ENCODE measurements at places on chromosomes 16 and 17. TPM values are rescaled to one million over a fixed set of nuclear protein-coding genes. Genes with fewer than 3 reads are reported as not detected.

GRCh38 chr16:64925166-64925565, 196.7 kb downstream of the CDH11 start:
- DNase-seq, result no peak

DNA sequence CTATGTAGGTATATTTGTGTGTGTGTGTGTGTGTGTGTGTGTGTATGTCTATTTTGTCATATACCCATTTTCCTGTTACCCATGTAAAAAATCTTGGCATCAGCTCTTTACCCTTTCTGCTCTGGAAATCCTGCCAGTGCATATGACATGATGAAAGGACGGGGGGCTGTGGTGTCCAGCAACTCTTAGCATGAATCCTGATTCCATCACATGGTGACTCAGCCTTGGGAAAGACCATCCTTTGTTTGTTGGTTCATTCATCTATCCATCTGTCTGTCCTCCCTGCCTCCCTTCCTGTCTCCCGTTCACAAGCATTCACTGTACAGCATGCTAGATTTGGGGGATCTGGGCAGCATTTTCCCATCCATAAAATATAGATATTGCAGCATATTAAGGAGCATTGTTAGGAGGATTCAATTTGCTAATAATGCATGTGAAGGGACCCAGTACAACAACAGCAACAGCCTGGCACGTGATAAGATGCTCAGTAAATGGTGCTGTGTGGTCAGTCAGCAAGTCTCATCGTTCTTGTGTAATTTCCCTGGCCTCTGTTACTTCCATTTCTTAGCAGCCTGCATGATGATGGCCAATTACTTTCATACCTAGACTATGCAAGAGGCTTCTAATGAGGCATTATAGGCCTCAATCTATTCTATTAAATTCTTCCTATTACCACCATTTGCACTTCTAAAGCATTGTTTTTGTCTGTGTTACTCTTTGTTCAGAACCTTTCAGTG, 191.0 kb downstream of the PRKCA start:
- no peak for DNase-seq

HAS3 gene
- 0.57 TPM for total RNA-seq

- no peak for DNase-seq
Observed at GRCh38 chr16:52512297-52512987, 34.5 kb downstream of the TOX3 start.

GRCh38 chr16:86725401-86725800, 147.1 kb downstream of the FOXL1 start:
- DNase-seq, result no peak

DNA sequence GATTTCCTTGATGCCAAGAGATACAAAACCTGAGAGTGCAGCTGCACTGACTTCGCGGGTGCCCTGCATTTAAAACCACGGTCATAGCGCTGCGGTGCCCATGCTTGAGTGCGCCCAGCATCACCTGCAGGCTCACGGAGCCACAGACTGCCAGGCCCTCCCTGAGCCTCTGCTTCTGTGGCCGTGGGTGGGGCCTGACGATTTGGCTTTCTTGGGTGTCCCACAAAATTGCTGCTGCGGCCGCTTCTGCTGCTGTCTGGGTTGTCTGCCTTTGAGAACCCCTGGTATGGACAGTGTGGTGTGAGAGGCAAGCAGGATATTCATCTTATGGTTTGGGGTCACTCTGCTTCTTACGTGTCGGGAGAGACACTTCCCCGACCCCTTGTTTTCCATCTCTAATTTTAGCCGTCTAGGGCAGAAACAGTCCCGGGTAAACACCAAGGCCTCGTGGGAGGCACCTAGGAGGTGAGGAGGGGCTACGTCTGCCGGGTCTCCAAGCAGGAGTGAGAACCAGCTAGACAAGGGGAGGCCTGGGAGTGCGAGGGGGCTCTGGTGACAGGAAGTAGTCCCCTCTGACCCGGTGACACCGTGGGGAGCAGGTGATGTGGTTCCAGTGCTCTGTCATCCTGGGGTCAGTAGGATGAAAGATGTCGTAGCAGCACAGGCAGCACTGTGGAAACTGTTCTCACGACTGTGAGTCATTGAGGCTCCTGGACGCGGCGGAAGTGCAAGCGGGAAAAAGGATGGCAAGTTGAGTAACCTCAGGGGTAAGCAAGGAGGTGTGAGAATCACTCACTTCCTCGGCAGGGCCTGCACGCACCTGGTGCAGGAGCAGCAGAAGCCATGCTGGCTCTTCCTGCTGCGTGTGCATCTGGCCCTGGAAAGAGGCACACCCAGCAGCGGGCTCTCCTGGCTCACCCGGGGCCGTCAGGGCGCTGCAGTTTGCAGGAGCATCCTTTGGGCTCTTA, 176.3 kb downstream of the RPTOR start:
- DNase-seq, result no peak

GRCh38 chr17:32943647-32944191, 15.8 kb downstream of the TMEM98 start:
- DNase-seq, result no peak

DNA sequence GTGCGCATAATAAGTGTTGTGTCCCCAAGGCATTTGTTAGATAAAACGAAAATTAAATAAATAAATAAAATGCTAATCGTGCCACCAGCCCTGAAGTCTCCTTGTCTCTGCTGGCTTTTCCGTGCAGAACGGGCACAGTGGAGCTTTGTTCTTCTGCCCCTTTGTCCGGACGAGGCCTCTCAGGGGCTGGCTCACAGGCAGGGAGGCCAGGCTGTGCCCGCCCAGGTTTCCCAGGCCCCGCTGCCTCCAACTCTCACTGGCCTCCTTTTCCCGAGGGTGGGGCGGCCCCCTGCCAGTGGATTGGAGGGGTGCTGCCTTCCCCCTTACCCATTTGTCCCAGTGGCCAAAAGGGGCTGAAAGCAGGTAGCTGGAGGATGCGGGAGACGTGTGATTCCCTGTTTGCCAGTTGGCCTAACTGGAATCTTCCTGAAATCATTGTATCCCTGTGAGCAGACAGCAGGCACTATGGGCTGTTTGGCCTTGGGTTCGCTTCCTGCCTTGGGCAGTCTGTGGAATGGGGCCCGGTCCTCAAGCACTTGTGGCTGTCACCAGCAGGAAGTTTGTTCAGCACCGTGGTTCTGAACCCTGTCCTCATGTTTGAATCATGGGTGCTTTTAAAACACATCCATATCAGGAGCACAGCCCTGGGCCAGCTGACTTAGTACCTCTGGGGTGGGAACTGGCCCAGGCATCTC, 64.4 kb downstream of the KSR1 start:
- DNase-seq, result no peak

DNA sequence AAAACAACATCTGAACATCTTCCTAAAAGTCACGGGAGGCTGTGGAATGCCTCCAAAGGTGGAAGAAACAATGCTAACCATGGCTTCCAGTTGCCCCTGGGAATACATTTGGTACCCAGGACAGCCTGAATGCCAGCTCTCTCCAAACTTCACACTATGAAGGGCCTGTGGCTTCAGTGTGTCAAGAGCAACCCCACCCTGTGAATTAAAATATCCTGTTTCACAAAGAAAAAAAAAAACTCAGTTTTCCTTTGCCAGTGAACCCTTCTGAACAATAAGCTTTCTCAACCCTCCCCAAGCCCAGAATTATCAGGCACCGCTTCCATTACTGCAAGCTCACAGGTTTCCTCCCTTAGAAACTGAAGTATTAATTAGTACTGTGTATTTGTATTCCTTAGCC, 69.8 kb downstream of the SLC39A11 start:
- DNase-seq, result no peak

MLST8 gene
- 34.8 TPM for total RNA-seq

DNA sequence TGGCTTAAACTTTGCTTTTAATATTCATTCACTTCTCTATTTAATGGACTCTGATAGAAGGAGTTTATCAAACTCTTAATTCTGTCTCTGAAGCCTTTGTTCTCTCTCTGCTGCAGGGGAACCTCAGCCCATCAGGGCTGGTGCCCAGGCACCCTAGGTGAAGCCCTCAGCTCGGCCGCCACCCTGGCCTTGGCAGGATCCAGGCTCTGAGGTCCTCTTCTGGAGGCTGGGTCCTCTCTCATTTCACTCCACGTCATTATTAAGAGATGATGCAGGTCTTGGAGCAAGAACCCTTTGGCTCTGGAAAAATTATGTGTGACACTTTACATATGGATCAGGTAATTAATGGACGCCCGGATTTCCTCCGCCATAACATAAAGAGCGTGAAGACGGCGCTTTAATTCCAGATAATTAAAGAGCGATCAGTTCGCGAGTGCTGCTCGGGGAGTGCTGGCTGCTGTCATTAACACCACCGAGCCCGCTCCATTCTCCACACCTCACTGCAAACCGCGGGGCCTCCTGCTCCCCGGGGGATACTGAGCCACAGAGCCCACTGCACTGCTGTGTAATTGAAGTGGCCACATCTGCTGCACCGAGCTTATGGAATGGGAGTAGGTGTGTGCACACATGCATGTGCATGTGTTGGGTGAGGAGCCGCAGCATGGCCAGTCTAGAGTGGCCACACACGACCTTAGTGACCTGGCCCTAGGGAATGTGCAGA, 259.4 kb upstream of the TNRC6C start:
- DNase-seq, result no peak

KRT16 gene
- total RNA-seq, result 1.7 TPM

DNA sequence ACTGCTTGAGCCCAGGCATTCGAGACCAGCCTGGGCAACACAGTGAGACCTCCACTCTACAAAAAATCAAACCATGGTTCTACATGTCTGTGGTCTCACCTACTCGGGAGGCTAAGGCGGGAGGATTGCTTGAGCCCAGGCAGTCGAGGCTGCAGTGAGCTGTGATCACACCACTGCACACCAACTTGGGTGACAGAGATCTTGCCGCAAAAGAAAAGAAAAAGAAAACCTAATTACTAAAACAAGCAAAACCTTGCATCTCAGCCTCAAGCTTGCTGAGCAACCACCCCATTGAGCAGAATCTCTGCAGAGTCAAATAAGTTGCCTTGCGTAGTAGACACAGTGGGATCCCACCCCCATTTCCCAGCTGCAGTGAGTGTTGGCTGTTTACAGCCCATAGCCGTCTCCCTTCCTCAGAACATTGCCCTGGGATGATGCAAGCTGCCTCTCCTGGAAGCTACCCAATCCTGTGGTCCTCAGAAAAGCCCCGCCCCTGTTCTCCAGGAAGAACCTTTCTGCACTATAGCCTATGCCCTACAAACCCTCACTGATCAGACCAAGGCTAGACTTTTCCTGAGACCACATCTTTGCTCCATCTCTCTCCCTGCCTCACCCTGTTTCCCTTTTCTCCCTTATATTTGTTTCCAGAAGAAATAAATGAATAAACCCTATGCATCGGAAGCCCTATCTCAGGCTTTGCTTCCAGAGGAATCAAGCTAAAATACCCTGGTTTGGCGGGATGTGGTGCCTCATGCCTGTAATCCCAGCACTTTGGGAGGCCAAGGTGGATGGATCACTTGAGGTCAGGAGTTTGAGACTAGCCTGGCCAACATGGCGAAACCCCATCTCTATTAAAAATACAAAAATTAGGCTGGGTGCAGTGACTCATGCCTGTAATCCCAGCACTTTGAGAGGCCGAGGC, 16.7 kb upstream of the ERN2 start:
- DNase-seq, result no peak

BAIAP3 gene
- 4.2 TPM for total RNA-seq

DNA sequence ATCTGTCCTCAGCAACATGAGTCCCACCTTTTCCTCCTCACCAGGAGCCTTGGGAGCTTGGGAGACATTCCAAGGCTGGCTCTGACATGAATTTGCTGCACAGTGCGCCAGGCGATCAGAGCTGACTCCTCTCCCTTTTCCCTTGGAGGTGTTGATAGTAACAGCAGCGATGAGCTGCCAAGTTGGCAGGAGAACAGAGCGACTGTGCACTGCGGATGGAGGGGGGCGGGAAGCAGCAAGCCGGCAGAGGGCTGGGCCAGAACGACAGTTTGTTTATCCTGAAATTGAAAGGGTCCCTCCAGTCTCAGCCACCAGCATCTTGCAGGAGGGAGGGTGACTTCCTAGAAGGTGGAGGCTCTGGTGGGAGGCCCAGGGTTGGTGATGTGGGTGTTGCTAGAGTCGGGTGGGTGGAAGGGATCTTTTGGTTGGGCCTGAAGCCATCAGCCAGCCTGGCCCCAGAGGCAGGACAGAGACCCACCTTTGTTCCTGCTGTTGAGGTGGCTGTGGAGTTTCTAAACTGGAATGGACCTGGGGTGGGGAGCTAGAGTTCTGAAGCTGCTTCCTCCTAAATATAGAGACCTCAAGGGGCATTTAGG, 22.5 kb upstream of the DYNLL2 start:
- no peak for DNase-seq

TEX14 gene
- total RNA-seq, result 0.17 TPM

NACA2 gene
- total RNA-seq, result not detected

SLC52A1 gene
- total RNA-seq, result not detected

PRDM7 gene
- not detected for total RNA-seq

MPP2 gene
- 15.9 TPM for total RNA-seq

DNA sequence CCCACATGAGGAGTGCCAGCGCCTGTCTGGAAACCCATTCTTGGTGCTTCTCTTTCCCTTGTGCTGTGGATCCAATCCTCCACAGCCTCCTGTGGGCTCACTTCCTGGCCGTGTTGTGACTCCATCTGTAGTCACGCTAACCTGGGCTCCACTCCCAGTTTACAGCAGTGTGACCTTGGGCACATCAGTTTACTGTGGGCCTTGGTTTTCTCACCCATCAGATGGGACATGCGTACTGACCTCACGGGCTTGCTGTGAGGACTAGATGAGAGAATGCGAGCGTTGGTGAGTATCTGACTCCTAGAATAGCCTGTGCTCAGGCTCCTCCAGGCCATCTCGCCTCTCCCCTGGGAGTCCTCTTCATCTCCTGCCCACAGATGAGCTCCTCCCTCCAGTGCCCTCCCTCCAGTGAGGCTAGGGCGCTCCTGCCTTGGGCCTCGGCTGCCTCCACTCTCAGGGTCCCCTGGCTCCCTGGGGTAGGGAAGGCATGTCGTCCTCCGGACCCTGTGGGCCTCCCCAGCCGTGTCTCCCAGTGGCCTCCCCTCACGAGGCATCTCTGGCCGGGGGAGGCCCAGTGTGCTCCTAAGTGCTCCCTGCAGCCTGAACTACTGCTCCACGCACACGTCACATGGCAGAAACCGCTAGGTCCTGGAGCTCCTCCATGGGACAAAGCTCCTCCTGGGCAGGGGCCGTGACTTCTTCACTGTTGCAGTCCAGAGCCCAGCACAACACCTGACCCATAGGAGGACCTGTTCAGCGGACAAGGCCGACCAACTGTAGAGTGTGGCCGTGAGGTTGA, 5.2 kb upstream of the FOXJ1 start:
- no peak for DNase-seq
